ENCODE measurements at places on chromosomes 5 and 9. TPM values are rescaled to one million over a fixed set of nuclear protein-coding genes. Genes with fewer than 3 reads are reported as not detected.

- no peak for DNase-seq
Observed at GRCh38 chr5:116534964-116535651, 39.5 kb downstream of the SEMA6A start.

DNA sequence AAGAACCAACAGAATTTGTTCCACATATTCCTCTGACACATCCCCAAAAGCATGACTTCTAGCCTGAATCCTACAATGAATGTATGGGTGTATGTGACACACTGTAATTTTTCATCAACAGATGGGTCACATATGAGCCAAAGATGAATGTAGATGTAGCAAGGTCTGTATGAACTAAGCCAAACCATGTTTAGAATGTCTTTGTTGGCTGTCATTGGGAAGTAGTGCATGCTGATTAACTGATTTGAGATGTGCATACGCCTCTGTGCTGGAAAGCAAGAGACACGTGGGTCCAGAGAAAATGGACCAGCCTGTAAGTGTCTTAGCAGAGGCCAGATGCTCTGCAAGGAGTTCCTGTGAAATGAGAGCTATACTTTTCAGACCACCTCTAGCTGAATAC is 222.0 kb downstream of the COMMD10 start:
- no peak for DNase-seq

GRCh38 chr9:93305497-93306020 is 121.6 kb downstream of the WNK2 start:
- no peak for DNase-seq

DNA sequence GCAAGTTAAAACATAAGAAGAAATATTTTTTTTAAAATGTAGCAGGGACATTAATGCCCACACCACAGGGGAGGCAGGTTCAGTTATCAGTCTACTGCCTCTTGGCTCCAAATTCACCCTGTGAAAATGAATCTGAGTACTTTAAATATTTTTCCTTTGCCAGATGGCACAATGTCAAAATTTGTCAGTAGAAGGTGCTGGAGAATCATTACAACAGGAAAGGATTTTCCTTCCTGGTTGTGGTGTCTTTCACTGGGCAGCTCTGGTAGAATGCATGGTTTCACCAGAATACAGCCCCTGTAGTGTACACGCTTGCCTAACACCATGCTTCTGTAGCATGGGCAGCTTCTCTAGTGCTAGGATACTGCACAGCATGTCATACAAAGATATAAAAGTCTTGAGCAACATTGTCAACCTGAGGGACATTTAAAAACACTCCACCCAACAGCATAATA is 9.7 kb upstream of the SREK1 start:
- DNase-seq: no peak

GRCh38 chr9:114718801-114719221 is 36.8 kb upstream of the TEX48 start:
- DNase-seq: no peak

- no peak for DNase-seq
Observed at GRCh38 chr9:94623253-94623652, 16.1 kb downstream of the FBP1 start.

GRCh38 chr9:94002316-94003140 is 47.4 kb upstream of the BARX1 start:
- peak; percentile 60 for DNase-seq

DNA sequence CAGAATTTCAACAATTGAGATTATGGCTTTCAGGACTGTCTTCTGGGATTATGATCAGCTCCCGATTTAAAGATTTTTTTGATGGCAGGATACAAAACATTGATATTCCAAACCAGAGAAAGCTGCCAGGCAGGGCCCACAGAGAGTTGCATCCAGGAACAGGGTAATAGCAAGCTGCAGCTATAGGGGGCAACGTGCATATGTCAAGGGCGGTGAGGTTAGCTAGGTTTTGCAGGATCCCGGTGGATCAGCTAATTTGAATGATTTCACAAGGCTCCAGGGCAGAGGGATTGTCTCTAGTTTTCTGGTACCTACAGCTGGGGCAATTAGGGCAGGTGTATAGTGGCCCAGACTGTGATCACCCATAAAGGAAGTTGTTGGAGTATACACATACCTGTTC is 339.4 kb downstream of the CHSY3 start:
- no peak for DNase-seq

GRCh38 chr5:168865968-168866367 is 286.8 kb upstream of the PANK3 start:
- peak; percentile 4 for DNase-seq

GRCh38 chr5:2093859-2094615 is 211.3 kb upstream of the IRX4 start:
- DNase-seq: peak; percentile 18

DNA sequence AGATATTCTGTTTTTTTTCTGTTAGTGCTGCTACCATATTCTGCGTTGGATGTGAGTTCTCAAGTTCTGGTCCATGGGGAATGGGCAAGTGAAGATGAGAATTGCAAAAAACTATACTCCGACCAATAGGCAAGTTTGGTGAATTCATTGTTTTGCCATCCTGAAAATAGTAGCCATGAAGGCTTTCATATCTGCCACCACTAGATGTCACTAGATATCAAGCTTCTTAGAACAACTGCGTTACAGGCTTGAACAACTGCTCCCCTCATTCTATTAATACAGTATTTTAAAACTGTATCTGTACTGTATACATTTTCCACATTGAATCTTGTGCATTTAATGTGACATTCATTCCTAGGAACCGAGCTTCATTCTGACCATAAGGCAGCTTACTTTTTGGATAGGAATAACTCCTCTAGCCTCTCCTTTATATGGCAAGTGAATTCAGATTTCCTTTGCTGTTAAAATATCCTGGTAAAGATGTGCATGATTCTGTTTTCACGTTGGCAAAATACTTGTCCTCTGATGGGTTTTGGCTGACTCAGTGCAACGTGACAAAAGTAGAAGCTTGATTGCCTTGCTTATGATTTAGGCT is 163.6 kb downstream of the SREK1 start:
- DNase-seq: peak; percentile 76

GRCh38 chr5:173397516-173397915 is 69.3 kb upstream of the STC2 start:
- DNase-seq: no peak

DNA sequence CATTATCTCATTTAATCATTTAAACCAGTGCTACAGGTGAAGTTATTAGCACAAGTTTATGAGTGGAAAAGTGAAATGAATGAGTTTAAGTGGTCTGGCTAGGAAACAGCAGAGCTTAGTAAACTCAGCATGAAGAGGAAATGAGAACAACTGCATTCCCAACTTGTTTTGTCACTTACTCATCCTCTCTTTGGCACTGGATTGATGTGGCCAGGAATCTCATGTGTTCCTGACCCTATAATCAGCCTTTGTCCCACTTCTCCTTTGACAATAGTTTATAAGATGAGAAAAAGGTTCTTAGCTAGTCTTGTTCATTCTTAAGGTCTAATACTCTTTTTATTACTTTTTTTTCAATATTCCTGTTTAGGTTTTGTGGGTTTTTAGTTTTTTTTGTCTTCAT is 559.2 kb upstream of the TLE4 start:
- no peak for DNase-seq

- no peak for DNase-seq
Observed at GRCh38 chr5:169921384-169921783, 58.9 kb downstream of the INSYN2B start.

DNA sequence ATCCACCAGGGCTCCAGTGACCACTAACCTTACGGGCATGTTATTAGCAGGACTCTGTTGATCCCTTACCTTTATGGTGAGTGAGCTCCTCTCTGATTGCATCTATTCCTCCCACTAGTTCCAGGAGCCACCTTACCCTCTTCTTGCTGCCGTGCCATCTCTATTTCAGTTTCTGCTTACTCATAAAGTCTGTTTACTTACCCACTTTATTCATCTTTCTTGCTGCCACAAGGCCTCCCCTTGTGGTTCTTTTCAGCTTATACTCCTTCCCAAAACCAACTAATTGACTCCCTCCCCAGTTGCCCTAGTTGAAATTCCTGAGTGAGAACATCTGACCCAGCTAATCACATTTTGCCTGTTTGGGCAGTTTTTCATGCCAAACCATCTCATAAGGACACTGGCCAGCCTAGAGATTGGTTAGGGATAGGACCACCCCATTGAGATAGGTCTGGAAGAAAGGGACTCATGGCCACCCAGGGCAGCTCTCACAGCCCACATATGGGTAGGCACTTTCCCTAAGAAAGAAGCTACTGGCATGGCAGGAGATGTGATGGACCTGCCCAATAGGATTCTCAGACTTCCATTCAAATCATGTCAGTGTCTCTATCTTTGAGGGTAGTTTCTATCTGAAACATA is 412.7 kb downstream of the EFNA5 start:
- peak; percentile 53 for DNase-seq

DNA sequence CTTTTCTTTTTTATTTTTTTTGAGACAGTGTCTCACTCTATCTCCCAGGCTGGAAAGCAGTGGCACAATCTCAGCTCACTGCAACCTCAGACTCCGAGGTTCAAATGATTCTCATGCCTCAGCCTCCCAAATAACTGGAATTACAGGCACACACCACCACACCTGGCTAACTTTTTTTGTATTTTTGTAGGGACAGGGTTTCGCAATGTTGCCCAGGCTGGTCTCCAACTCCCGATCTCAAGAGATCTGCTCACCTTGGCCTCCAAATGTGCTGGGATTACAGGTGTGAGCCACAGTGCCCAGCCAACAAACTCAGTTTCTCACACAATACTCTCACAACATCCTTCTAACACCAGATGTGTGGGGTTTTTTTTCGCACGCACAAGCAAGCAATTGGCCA is 22.1 kb downstream of the AFF4 start:
- DNase-seq: no peak

DNA sequence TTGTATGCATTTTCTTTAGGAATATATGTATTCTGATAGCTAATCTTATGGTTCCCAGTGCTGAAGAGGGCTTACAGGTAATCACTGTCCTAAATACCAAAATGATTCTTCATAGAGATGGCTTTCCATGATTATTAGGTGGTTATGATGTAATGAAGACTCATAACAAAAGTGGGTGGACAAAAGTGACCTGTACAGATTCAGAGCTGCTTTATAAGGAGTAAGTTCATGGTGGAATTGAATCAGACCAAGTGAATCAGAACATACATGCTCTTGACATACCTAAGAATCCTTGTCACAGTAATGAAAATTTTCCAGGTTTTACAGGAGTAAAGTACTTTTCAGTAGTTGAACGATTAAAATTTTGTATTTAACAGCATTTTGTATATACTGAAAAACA is 105.6 kb downstream of the NIPBL start:
- no peak for DNase-seq

DNA sequence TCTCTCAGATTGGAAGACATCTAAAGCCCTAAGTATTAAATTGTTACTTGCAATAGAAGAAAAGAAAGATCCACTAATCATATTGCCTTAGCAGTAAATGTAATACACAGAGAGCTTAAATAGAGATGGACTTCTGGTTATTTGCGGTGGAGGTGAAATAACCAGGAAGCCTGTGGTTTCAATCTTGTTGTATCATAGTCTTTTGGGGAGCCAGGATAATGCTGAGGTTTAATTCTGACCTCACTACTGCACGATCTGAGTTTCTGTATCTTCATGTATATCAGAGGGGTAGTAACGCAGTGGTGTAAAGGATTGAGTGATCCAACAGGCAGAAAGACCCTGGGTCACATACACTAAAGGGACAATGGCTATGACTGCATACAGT is 71.7 kb downstream of the ANKRD55 start:
- no peak for DNase-seq

- DNase-seq: peak; percentile 82
Observed at GRCh38 chr5:171743436-171744076, 42.1 kb upstream of the SMIM23 start.

GRCh38 chr5:7347377-7347776 is 48.6 kb upstream of the ADCY2 start:
- no peak for DNase-seq

DNA sequence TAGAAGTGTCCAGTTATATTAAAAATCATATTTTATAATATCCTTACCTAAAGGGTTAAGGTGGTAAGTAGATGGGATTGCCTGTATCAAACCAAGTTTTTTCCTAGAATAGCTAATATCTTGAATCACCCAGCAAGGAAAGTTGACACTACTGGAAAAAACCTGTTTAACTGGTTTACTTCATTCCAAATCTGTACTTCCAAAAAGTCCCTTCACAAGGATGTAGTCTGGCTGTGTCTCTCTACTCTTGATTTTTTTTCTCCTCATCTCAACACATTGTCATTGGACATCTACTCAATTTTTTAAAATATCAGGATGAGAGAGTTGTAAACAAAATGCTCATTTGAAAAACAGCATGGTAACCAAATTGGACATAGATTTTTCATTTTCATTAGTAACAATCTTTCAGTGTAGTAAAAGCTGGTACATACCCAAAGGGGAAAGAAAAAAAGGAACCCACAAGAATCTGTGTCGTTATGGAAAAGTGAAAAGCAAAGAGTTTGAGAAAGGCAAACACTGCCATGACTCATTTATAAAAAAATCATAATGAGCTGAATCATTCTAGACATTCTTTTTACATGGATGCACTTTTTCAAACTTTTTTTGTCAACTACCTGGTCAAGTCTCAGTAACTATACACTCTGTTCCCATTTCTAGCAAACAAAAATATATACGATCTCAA is 173.5 kb downstream of the GLIS3 start:
- DNase-seq: peak; percentile 50

- DNase-seq: no peak
Observed at GRCh38 chr9:91376239-91376638, 14.5 kb upstream of the AUH start.

- DNase-seq: no peak
Observed at GRCh38 chr5:81286059-81286617, 15.2 kb upstream of the ZCCHC9 start.

DNA sequence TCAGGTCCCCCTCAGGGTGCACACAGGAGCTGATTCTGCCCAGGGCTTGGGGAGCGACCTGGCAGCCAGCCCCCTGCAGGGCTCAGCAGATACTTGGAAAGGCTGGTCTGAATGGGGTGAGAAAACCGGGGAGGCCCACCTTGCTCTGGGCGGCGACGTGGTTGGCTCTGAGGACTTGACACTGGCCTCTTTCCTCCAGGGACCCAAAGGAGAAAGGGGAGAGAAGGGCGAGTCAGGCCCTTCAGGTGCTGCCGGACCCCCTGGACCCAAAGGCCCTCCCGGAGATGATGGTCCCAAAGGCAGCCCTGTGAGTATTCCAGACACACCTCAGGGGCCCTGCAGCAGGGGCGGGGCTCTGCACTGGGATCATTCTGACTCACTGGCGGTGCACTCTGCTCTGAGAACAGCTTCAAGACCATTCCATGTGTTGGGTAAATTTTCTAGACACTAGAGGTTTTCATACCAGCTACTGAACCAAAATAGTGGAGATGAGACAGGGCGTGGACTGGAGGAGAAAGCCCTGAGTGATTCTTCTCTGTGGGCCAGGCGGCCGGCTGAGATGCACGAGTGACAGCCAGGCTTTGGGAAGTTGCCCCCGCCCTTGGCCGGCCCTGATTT is 65.9 kb upstream of the FCN2 start:
- DNase-seq: peak; percentile 40

The HMCN2 gene
- total RNA-seq: 0.21 TPM

The SPOCK1 gene
- 9.7 TPM for total RNA-seq

The GLRA1 gene
- not detected for total RNA-seq

The RNF38 gene
- 19.4 TPM for total RNA-seq

The SPATA31A3 gene
- not detected for total RNA-seq

The PCDHGA9 gene
- 1.7 TPM for total RNA-seq

The NDST1 gene
- total RNA-seq: 73.7 TPM

The CERCAM gene
- total RNA-seq: 52.0 TPM

The RNF183 gene
- not detected for total RNA-seq

The ABO gene
- not detected for total RNA-seq

The STPG3 gene
- total RNA-seq: not detected
